ENCODE measurements at places on chromosomes 2 and 18. TPM values are rescaled to one million over a fixed set of nuclear protein-coding genes. Genes with fewer than 3 reads are reported as not detected.

Gene PCBP1
- 161 TPM for total RNA-seq

- no peak for DNase-seq
Observed at GRCh38 chr2:64134813-64135212, 9.4 kb downstream of the PELI1 start.

Gene VIL1
- total RNA-seq: 2.6 TPM

- no peak for DNase-seq
Observed at GRCh38 chr18:23227726-23228070, 92.4 kb downstream of the CABLES1 start.

Gene CENPA
- total RNA-seq: 0.33 TPM

GRCh38 chr2:27737676-27738348, 33.7 kb upstream of the MRPL33 start:
- peak; percentile 83 for DNase-seq

DNA sequence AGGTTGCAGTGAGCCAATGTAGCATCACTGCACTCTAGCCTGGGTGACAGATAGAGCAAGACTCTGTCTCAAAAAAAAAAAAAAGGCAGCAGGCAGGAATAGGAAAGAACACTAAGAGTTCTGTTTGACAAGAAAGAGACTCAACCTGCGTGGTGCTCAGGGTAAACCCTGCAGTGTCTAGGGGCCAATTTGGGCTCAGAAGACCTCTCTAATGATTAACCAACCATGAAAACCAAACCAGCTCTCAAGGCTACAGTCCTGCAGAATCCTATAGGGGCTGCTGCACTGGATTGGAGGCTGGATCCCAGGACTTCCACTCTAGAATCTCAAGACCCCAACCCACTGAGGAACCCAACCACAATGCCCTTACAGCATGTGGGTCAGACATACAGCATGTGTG, 2.4 kb downstream of the TRABD2A start:
- no peak for DNase-seq

DNA sequence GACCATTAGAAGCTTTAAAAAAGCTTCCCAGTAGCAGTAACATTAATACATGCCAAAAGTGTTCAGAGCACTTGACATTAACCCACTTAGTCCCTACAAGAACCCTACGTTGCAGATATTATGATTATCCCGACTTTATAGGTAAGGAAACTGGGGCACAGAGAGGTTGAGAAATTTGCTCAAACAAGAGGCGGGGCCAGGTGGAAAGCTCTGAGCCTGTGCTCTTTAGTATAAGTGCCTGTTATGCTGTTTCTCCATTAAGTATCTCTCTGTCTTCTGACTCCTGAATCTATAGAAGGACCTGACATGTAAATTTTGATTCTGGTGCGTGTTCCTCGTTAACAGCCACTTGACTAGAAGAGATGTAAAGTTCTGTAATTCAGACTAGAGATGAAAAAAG, 139.8 kb downstream of the RBMS1 start:
- no peak for DNase-seq

Measured in left lobe of liver (tissue), 2 donors.